ENCODE measurements at places on chromosomes 1 and 21.

GRCh38 chr1:915295-916172, 8.2 kb upstream of the SAMD11 start:
- H3K4me3 ChIP-seq = no peak overlapping the region
- H3K36me3 ChIP-seq = no peaks in the 10 kb centered on the region
- H3K27me3 ChIP-seq = peaks cover 23% of the 10 kb centered on the region
- H3K27ac ChIP-seq = no peak overlapping the region
- no peak for ATAC-seq
- no peaks in the 10 kb centered on the region for H3K4me1 ChIP-seq

GRCh38 chr1:232111611-232112010, 485.0 kb downstream of the DISC1 start:
- no peak overlapping the region for H3K27ac ChIP-seq
- no peaks in the 10 kb centered on the region for H3K4me1 ChIP-seq
- ATAC-seq = no peak
- H3K27me3 ChIP-seq = peaks cover 4% of the 10 kb centered on the region
- no peak overlapping the region for H3K4me3 ChIP-seq

GRCh38 chr1:58765006-58765405, 18.8 kb downstream of the JUN start:
- H3K4me3 ChIP-seq = no peak overlapping the region
- H3K4me1 ChIP-seq = no peaks in the 10 kb centered on the region
- H3K27me3 ChIP-seq = peaks cover 6% of the 10 kb centered on the region
- H3K36me3 ChIP-seq = no peaks in the 10 kb centered on the region

- peaks cover 6% of the 10 kb centered on the region for H3K36me3 ChIP-seq
- H3K4me1 ChIP-seq = peaks cover 31% of the 10 kb centered on the region
- H3K4me3 ChIP-seq = no peak overlapping the region
- H3K27me3 ChIP-seq = no peaks in the 10 kb centered on the region
- no peak overlapping the region for H3K27ac ChIP-seq
These were observed 124.2 kb downstream of the AKT3 start for GRCh38 chr1:243725846-243726245.

DNA sequence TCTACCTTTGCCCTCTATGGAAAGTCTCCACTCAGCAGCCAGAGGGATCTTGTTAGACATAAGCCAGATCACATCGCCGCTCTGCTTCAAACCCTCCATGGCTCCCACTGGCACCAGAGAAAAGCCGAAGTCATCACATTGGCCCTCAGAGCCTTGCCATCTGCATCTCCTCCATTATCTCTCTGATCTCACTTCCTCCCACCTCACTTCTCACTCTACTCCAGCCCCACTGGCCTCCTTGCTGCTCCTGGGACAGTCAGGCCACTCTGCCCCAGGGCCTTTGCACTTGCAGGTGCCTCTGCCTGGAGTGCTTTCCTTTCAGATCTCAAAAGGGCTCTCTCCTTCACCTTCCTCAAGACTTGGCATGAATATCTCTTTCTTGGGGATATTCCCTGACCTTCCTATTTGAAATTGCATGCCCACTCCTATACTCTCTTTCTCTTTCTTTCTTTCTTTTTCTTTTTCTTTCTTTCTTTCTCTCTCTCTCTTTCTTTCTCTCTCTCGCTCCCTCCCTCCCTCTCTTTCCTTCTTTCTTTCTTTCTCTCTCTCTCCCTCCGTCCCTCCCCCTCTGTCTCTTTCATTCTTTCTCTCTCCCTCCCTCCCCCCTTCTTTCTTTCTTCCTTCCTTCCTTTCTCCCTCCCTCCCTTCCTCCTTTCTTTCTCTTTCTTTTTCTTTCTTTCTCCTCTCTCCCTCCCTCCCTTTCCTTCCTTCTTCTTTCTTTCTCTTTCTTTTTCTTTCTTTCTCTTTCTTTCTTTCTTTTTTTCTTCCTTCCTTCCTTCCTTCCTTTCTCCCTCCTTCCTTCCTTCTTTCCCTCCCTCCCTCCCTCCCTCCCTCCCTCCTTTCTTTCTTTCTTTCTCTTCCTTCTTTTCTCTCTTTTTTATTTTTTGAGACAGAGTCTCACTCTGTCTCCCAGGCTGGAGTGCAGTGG, 96.0 kb upstream of the CASZ1 start:
- H3K4me1 ChIP-seq = no peaks in the 10 kb centered on the region
- H3K4me3 ChIP-seq = no peak overlapping the region
- peaks cover 31% of the 10 kb centered on the region for H3K27me3 ChIP-seq
- H3K36me3 ChIP-seq = no peaks in the 10 kb centered on the region

GRCh38 chr1:63758791-63759190, 15.0 kb upstream of the ROR1 start:
- H3K4me1 ChIP-seq = no peaks in the 10 kb centered on the region
- no peak overlapping the region for H3K4me3 ChIP-seq
- H3K36me3 ChIP-seq = no peaks in the 10 kb centered on the region
- ATAC-seq = no peak
- H3K27me3 ChIP-seq = peaks cover 11% of the 10 kb centered on the region

GRCh38 chr21:44736291-44737004, 25.1 kb upstream of the TSPEAR start:
- H3K27ac ChIP-seq = no peak overlapping the region
- H3K4me1 ChIP-seq = peaks cover 4% of the 10 kb centered on the region
- H3K36me3 ChIP-seq = no peaks in the 10 kb centered on the region
- no peak overlapping the region for H3K4me3 ChIP-seq
- ATAC-seq = no peak
- H3K27me3 ChIP-seq = no peaks in the 10 kb centered on the region

All from activated T-helper 17 cell treated with anti-CD3 and anti-CD28 coated beads, Interleukin-2, amount 50 U/mL, for 72 hours (primary cell).